ENCODE measurements at places on chromosomes 3 and 15.

- no peak for DNase-seq
Observed at GRCh38 chr15:55914446-55914845, 79.0 kb downstream of the NEDD4 start.

DNA sequence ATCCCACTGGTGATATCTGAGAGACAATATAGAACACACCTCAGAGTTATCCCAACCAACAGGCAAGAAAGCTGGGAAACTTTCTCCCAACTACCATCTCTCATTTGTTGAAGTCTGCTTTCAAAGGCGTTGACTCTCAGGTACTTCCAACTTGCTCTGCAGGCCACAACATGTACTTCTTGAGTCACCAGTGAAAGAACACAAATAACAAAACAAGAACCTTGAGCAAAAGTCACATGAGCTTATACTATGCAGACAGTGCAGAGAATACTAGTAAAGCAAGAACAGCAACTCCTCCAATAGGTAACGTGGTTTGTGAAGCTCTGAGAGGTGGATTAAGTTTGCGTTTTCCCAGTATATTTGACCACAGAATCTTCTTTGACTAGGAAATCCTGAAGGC is 20.6 kb downstream of the SNTN start:
- DNase-seq, result no peak

DNA sequence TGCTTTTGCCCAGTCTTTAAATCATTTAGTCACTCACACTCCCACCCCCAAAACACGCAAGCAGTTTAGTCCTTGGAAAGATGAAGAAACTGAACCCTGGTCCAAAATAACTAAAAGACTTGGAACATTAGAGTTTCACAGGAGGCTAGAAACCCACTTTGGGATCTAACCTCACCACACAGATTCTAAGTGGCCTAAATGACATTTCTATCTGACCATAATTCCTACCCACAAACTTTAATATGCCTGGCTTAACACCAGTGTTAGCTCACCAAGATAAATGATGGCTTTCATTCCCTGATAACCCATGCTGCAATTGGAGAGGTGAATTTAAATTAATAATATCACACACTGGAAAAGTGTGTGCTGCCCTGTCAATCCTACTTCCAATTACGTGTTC is 295.3 kb upstream of the UBE2E2 start:
- no peak for DNase-seq

- no peak for DNase-seq
Observed at GRCh38 chr15:62599791-62600777, 435.0 kb upstream of the C2CD4B start.

DNA sequence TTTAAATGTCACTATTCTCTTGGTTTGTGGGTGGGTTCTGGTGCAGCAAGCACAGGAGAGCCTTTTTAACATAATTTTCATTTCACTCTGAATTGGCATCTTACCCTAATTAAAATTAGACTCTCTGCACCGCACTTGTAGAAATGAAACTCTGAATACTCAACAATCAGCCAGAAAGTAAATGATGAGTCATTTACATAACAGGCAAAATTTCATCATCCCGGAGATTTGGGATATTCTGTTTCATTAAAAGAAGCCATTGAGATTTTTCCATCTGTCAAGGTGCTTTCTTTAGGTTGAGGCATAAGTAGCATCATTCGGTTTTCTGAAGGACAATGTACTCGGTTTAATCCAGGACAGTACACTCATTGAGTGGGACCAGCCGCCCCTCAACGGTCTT is 111.0 kb downstream of the RFTN1 start:
- DNase-seq, result no peak

GRCh38 chr3:107740992-107741896 is 218.5 kb downstream of the BBX start:
- no peak for DNase-seq

GRCh38 chr3:177026505-177027277 is 170.6 kb downstream of the TBL1XR1 start:
- no peak for DNase-seq

DNA sequence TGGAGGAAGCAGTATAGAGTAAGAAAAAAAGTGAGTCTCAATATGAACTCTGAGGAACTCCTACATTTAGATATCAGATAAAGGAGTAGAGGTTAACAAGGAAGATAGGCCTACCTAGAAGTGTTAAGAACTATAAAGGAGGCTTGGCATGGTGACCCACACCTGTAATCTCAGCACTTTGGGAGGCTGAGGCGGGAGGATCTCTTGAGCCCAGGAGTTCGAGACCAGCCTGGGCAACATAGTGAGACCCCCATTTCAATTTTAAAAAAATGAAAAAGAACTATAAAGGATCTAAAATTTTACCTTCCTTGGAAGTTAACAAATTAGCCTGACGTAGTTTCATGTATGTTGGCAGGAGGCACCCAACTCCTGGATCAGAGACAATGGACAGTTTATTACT is 14.5 kb downstream of the IREB2 start:
- DNase-seq, result no peak

DNA sequence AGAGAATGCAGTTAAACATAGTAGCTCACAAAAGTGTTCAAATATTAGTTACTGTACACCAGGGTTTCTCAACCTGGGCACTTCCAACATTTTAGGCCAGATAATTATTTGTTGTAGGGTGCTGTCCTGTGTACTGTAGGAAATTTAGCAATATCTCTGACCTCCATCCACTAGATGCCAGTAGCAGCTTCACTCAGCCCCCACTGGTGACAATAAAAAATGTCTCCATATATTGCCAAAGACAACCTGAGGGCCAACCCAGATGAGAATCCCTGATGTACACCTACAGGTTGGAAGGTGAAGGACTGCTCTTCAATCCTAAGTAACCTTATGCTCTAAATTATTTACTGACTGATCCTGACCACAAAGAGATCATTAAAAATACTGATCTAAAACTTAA is 32.5 kb downstream of the DCUN1D1 start:
- DNase-seq, result no peak

DNA sequence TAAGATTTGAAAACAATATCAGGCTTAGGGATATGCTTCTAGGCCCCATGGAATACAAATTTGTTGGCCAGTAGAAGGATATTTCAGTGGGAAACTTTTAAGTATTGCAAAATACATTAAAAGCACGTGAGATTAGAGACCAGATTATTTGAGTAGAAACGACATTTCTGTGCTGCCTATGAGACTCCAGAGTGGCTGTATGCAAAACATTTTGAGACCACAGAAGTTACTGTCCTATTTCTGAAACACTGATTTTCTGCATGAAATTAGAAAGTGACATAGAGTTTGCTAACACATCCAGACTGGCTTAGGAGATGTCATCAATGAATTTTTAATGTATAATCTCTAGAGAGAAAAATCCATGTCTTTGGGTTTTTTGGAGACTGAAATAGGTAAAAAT is 99.8 kb downstream of the KCNH8 start:
- no peak for DNase-seq

DNA sequence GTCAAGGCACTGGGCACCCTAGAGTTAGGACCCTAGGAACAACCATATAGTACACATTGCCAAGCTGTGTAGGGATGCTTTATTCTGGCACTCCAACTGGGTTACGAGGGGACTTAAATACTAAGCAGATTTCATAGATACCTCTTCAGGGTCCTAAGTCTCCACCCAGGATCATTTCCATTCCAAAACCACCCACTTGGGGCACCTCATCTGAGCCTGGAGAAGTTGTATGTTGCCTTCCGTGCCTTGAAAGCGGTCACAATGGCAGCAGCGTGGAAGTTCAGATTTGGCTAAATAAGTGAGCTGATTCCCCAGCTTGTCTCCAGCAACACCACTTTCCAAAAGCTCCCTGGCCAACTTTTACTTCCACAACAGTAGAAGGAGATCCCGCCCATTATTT is 4.6 kb downstream of the TMEM202 start:
- DNase-seq, result no peak

- no peak for DNase-seq
Observed at GRCh38 chr15:52103217-52104207, 9.1 kb downstream of the BCL2L10 start.

- no peak for DNase-seq
Observed at GRCh38 chr3:12363397-12364195, 74.7 kb downstream of the PPARG start.

DNA sequence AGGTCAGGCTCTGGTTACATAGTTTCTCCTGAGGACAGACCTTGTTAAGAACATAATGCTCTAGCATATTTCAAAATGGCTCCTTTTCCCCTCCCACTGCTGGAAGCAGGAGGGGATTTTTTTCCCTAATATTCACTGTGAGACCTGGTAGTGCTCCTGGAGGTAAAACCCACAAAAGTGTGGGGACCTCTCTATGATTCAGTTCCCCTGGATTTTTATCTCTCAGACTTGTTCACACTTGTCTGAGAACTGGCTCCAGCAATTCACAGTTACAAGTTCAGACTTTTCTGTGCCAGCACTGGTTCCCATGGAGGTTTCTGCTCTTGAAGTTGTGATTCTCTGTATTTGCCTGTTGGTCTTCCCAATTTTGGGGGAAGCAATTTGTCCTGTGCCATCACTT is 36.3 kb upstream of the PCOLCE2 start:
- no peak for DNase-seq

Measured in activated CD8-positive, alpha-beta memory T cell treated with anti-CD3 and anti-CD28 coated beads for 1 hour (primary cell).